Stimulated activated CD4-positive, alpha-beta T cell treated with anti-CD3 and anti-CD28 coated beads, Interleukin-1b, Interleukin-23, amount 100 ng/mL, for 1 hour (primary cell): ENCODE measurements at places on chromosomes 5 and 9.

DNA sequence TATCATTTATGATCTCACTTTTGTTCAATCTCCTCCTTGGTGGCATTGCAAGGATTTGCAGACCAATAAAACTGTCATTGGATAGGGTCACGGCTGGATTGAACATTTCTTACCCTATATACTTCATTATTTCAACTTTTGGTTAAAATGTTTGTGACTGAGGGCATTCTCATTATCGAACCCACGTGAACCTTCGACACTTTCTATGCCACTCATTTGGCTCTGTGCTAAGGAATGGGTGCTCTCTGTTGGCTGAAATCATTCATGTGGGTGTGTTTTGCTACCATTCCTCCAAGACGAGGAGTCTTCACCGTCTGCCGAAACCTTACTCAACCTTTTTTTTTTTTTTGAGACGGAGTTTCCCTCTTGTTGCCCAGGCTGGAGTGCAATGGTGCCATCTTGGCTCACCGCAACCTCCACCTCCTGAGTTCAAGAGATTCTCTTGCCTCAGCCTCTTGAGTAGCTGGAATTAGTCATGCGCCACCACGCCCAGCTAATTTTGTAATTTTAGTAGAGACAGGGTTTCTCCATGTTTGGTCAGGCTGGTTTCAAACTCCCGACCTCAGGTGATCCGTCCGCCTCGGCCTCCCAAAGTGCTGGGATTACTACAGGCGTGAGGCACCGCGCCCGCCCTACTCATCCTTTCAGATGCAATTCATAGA is 62.5 kb downstream of the CSNK1A1 start:
- no peak for DNase-seq

DNA sequence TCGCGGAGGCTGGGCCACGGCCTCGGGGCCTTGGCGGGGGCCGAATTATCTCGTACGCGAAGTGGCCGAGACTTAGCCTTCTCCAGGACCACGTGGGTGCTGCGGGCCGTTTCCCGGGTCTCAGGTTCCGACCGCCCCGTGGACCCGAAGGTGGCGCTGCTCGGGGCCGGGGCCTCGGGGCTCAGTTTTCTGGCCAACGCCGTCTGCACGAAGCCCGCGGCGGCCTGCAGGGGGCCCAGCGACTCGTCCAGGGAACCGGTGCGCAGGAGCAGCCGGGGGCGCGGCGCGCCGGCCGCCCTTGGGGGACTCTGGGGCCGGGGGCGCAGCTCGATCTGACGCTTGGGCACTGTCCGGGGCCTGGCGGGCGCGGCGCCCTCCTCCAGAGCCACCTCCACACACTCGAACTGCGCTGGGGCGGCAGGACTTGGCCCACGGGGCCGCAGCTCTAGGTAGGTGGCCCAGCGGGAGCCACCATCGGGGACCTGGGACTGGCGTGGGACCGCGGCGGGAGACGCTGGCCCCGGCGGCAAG is 716 bp downstream of the PROB1 start:
- no peak for DNase-seq

DNA sequence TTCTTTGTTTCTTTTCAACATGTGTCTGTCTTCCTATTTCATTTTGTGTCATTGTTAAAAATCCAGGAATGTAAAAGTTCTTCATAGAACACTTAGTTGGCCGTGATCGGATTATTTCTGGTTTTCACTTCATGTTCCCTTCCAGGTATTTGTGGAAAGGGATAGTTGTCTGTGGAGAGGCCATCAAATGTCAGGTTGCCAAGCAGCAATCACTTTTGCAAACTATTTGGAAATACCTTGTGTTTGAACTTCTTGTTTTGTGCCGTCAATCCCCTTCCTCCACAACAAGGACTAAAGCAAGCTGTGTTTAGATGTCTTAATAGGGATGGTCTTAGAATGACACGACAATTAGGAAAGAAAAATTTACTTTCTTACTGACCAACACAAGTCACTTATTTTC is 116.9 kb upstream of the MPDZ start:
- DNase-seq: no peak

GRCh38 chr5:180353980-180354452 is 880 bp upstream of the GFPT2 start:
- DNase-seq: no peak

DNA sequence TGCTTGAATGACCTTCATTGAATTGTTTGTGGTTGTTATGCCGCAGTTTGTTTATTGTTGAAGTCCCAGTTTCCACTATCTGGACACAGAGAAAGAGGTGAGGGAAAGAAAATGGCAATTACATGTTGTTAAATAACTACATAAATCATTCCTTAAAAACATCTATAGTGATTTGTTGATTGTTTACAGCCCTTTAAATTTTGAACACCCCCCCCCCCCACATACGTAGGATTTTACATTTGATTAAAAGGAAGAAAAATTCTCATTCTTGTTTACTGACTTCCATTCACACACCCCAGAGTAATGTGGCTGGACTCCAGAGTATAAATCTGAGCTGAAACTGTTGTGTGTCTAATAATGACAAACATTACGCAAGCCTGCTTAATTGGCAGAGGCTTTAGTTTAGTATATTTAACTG is 87.1 kb upstream of the FAM174A start:
- DNase-seq: no peak

- no peak for DNase-seq
These were observed 39.4 kb downstream of the MED27 start for GRCh38 chr9:132040246-132040645.

DNA sequence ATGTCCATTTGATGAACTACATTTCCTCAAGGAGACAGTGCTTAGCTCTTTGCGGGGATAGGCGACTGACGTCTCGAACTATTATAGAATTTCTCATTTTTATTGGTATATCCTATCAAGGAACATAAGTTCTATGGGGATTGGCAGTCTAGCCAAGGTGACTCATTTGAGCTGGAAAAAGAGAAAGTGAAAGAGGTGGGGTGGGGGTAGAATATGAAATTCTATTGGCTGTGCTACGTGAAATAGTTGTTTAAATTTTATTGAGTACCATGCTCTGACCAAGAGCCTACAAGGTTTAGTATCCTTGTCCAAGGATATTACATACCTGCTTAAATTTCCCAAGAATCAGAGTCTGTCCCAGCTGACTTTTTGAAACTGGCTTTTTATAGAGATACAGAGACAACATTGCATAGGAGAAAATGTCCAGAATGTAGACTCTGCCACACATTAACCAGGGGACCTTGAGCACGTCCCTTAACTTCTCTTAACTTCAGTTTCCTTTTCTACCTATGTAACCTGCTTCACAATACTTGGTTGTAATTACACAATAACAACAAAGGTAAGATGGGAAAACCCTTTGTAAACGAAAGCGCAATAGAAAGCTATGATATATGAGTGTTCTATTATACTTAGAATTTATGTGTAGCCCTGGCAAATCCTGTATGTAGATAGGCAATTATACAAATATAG is 226.4 kb upstream of the WWC1 start:
- no peak for DNase-seq

DNA sequence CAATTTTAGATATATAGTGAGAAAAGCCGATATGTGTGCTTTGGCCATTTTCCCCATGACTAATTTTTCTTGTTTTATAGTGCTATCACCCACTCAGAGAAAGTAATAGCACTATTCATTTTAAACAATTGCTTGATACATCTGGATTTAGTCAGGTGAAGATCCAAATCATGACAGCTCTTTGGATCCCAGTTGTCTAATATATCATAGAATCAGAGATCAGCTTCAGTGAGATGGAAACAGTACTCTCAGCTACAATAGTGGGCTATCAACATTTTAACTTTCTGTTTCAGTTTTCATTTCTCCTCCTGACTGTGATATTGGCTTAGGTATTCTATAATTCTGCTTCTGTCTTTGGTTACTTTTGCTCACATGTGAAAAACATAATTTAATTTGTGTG is 38.7 kb downstream of the VCAN start:
- DNase-seq: no peak

- DNase-seq: no peak
These were observed 1074.2 kb upstream of the WWC1 start for GRCh38 chr5:167217097-167217743.

- no peak for DNase-seq
These were observed 164.0 kb upstream of the ZNF608 start for GRCh38 chr5:124910354-124911016.

DNA sequence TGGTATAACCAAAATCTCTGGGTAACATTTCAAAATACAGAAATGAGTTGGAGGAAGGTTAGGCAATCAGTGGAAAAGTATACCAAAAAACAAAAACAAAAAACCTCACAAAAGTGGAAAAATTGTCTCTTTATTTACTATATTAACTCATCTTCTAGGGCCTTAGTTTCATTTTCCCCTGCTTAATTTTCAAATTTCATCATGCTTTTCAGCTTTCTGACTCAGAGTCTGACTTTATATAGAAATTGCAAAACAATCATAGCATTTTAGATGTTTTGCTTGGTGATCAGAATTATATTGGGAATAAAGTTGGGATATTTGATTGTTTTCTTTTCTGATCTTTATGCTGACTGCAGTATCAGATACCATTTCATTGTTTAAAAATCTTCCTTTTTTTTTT is 257.0 kb upstream of the PRR16 start:
- no peak for DNase-seq

- DNase-seq: no peak
These were observed 181.9 kb downstream of the TMEM232 start for GRCh38 chr5:110544603-110545002.

DNA sequence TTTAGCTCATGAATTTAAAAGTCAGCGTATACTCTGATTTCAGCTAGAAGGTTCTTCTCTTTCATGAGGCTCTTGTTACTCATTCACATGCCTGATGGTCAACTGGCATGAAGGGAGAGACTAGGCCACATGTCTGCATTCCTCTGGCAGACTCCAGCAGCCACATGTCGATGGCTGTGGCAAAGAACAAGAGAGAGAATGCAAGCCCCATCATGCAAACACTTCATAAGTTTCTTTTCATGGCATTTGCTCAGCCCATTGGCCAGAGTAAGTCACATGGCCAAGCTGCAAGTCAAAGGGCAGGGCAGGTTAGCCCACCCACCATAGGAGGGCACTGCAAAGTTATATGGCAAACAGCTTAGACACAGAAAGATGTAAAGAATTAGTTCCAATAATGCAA is 5.4 kb downstream of the KCNV2 start:
- DNase-seq: no peak

DNA sequence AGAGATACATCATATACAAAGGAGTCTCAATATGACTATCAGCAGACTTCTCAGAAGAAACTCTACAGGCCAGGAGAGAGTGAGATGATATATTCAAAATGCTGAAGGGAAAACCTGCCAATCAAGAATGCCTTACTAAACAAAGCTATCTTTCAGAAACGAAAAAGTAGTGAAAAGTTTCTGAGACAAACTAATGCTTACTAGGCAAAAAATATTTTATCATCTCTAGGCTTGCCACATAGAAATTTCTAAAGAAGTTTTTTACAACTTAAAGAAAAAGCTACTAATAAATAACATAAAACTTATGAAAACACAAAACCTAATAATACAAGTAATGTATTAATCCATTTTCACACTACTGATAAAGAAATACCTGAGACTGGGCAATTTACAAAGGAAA is 59.9 kb upstream of the SPEF2 start:
- no peak for DNase-seq

- DNase-seq: no peak
These were observed 185.3 kb downstream of the MAPKAP1 start for GRCh38 chr9:125521462-125522327.

DNA sequence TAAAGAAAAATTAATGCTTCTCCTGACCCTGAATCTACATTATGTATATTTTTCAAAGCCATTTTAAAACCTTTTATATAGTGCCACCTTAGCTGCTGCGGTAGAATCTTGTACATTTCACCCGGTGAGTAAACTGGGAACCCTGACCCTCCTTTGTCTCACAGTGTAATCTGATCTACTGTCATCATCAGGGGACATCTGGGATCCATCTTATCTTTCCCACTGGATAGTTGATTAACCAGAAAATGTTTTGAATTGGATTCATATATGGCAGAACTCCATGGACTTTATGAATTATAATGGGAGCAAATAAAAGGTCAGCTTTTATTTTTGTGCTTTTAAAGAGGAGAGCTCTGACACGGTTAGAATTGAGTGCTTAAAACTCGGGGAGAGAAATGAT is 95.0 kb downstream of the ADAMTSL1 start:
- no peak for DNase-seq

- no peak for DNase-seq
These were observed 113.0 kb downstream of the KLHL3 start for GRCh38 chr5:137622850-137623249.

DNA sequence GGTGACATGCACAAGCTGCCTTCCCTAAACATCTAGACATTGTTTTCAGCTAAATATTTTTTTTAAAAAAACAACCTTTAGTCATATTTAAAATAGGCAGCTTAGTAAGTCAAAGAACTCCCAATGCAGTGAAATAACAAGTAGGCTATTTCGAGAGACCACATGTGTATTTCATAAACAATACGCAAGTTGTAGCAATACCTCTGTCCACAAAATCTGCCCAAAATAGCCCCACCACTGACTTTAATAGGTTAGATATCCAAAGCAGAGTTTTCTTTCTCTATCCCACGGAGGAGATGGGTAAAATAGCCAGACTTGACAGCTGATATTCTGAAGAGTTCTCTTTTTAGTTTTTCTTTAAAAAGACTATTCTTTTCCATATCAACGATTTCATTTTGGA is 1.2 kb downstream of the SLC24A2 start:
- DNase-seq: no peak

GRCh38 chr5:139543423-139543991 is 17.6 kb upstream of the UBE2D2 start:
- DNase-seq: peak; percentile 2

- no peak for DNase-seq
These were observed 101.7 kb upstream of the IFNE start for GRCh38 chr9:21583628-21584377.

- no peak for DNase-seq
These were observed 8.3 kb downstream of the TRIO start for GRCh38 chr5:14151416-14151815.

- no peak for DNase-seq
These were observed 33.4 kb downstream of the PCDHGC5 start for GRCh38 chr5:141522301-141522700.

- DNase-seq: no peak
These were observed 6.0 kb upstream of the ZNF354C start for GRCh38 chr5:179054036-179054785.

DNA sequence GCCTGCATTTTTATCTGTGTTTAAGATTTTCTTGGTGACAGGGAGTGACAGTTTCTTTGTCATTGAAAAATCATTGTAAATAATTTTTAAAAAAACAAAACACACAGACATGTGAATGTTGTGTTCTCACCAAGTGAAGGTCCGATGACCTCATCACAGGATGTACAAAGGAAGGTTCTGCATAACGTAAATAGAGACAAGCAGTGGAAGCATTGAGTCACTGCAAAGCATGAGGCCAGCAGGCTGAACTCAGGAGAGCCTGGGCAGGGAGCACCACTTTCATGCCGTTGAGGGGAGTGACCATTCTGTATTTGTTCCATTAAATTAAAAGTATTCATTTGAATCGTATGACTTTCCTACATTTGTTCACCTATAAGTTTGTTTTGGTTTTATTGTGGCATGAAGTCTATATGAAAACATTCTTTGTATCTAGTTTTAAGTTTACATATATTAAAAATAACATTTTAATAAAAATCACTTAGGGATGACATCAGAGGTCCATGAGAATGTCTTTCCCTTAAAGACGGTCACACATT is 70.4 kb upstream of the TLE1 start:
- no peak for DNase-seq
